ENCODE measurements at places on chromosomes 6 and 20.

DNA sequence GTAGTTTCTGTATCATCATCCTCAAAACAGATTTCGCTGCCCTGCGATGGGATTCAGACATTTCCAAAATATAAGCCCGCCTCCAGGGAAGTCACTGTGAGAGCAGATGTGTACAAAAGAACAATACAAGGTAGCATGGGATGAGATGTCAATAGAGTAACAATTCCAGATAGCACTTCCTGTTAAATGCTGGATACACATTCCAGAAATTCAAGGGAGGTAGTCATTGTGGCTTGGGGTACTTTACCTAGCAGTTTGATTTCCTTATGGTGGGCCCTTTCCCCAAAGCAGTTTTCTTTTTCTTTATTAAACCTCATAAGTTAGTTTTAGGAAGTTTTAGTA is 2.5 kb downstream of the RNF217 start:
- no peak for DNase-seq

GRCh38 chr6:161031721-161032495 is 40.3 kb downstream of the MAP3K4 start:
- DNase-seq, result no peak

- DNase-seq, result no peak
These were observed 47.5 kb downstream of the DTD1 start for GRCh38 chr20:18635380-18635779.

DNA sequence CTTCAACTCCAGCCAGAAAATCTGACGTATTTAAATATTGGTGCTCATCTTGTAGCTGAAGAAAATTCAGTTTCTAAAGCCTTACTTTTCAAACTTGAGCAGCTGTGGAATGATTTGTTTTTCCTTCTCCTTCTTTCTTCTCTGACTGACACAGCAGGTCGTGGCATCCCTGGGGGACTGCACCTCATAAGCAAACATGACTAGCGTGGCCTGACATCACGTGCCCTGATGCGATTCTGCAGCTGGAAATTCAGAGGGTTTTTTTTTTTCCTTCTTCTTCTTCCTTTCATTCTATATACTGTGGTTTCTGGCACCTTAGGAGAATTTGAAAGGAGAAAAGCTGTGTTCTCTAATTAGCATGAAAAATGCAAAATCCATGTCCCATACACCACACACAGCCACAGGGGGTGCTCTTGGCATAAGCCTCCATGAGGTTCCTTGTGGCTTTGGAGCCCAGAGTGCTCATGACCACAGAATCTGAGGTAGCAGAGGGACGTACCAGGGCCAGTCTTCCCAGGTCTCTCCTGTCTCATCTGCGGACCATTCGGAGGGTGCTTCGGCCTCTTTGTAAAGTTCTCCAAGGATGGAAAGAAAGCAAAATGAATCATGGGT is 258.5 kb upstream of the CDH4 start:
- DNase-seq, result no peak

- no peak for DNase-seq
These were observed 103.4 kb upstream of the SLC22A23 start for GRCh38 chr6:3560211-3560610.

- DNase-seq, result no peak
These were observed 345.2 kb downstream of the FARS2 start for GRCh38 chr6:5606546-5606945.

GRCh38 chr6:151616091-151616513 is 122.3 kb downstream of the CCDC170 start:
- no peak for DNase-seq

DNA sequence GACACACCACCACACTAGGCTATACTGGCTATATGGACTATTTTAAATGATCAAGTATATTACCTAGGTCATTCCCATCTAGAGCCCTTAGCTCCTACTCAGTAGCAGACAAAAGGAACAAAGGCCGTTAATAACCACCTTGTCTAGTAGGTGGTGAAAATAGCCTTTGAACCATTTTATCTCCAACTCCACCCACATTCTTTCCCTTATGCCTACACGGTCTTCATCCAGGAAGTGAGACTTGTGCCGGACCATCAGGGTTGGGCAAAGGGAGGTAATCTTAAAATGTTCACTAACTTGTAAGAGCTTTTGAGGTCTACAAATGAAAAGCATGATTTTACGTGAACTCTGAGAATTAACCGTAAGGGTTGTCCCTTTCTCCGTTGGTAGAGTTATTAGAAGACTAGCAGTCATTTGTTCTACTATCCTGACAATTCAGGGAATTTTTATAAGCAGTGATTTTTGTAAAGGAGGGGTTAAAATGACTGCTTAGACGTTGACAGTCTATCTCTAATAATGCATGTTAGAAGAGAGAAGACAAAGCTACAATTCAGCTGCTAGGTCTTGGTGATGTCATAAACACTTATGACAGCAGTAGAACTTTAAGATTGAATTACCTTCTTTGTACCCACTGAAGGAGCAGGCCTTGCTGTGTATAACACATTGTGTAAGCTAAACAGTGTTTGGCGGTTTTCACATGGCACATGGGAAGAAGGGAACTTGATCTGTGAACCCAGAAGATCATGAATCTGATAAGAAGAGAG is 371.8 kb upstream of the JAG1 start:
- DNase-seq, result no peak

- peak; percentile 46 for DNase-seq
These were observed 43.4 kb downstream of the RALY start for GRCh38 chr20:34037121-34037520.

GRCh38 chr20:38175304-38176180 is 10.5 kb upstream of the TGM2 start:
- DNase-seq, result no peak

DNA sequence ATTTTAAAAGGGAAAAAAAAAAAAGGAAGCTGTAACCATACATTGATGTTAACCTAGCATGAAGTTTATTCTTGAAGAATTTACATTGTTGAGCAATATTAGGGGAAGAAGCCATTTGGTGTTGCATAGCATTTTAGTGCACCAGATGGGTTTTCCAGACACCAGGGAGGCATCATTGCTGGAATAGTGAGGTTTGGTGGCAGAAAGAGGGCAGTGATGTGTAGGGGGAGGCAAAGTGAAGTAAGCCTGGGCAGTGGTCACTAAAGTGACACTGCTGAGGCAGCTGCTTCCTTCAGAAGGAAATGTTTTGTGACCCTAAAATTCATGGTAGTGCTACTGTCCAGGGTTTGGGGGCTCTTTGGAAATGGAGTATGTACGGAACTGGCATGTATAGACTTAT is 2.6 kb downstream of the TOMM6 start:
- no peak for DNase-seq
